ENCODE measurements at places on chromosomes 7 and 10.

GRCh38 chr7:151679071-151679708 lies 159.5 kb upstream of the RHEB start:
- DNase-seq: peak; percentile 8

- no peak for DNase-seq
Observed at GRCh38 chr10:14322526-14323188, 8.1 kb downstream of the FRMD4A start.

DNA sequence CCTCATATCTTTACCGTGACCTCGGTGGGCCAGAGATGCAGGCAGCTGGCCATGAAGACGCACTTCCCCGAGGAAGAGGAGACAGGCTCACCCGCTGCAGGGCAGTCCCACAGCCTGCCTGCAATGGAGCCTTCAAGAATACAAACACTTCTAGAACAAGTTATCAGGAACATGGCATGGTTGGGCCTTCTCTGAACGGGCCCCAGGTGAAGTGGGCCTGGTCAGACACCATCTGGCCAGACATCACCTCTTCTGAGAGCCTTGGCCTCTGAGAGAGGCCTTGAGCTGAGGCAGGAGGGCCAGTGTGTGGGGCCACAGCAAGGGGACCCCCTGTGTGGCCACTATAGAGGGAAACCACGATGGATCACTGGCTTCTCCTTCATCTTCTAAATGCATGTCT lies 112.4 kb upstream of the GDF10 start:
- DNase-seq: no peak

- DNase-seq: no peak
Observed at GRCh38 chr7:4621396-4621795, 60.7 kb upstream of the FOXK1 start.

GRCh38 chr7:19066170-19066569 lies 51.3 kb downstream of the TWIST1 start:
- no peak for DNase-seq

DNA sequence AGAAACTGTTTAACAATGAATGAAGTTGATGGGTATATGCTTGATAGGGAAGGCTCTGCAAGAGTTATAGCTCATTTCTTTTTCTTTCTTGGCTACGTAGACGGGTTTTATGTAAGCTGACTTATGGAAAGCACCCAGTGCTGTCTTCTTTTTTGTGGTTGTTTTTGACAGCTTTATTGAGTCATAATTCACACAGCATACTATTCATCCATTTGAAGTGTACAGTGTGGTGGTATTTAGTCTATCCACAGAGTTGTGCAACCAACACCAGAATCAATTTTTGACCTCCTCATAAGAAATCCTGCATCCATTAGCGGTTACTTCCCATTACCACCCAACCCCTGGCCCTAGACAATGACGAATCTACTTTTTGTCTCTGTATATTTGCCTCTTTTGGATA lies 240.6 kb upstream of the KIAA1217 start:
- no peak for DNase-seq

- no peak for DNase-seq
Observed at GRCh38 chr7:40883826-40884225, 749.0 kb downstream of the SUGCT start.

GRCh38 chr10:18164093-18164492 lies 23.9 kb downstream of the CACNB2 start:
- no peak for DNase-seq

DNA sequence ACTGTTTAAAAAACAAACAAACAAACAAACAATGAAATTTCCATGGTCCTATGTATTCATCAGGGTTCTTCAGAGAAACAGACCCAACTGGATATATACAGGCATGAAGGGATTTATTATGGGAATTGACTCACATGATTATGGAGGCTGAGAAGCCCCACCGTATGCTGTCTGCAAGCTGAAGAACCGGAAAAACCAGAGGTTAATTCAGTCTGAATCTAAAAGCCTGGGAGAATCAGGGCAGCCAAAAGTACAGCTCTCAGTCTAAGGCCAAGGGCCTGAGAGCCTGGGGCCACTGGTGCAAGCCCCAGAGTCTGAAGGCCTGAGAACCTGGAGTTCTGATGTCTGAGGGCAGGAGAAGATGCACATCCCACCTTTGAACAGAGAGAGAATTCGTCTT lies 163.5 kb downstream of the MDFIC start:
- no peak for DNase-seq

DNA sequence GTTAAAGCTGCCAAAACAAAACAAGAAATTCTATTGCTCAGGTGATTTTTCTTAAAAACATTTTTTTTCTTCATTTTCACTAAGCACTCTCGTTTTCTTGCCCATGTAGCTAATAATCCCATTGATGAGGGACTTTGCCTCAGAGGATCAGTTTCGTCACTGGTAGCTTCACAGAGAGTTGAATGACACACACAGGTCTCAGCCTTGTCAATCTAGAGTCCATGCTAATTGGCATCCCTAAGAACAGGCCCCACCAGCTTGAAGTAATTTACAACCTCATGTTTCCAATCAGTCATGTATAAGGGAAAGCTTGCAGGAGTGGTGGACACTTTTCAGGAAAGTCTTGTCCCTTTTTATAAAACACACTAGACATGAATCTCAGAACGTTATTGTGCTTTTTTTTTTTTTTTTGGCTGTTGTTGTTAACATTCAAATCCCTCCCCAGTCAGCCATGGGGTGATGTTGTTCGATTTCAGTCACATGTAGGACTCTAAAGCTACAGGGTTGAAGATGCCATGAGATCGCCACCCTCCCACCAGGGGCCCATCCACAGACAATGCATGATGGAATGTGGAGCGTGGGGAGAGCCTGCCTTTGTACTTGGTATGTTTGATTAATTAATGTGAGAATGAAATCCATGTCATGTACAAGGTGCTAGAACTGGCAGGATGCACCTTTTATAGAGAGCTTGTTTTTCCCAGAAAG lies 232.4 kb upstream of the FZD8 start:
- DNase-seq: no peak

DNA sequence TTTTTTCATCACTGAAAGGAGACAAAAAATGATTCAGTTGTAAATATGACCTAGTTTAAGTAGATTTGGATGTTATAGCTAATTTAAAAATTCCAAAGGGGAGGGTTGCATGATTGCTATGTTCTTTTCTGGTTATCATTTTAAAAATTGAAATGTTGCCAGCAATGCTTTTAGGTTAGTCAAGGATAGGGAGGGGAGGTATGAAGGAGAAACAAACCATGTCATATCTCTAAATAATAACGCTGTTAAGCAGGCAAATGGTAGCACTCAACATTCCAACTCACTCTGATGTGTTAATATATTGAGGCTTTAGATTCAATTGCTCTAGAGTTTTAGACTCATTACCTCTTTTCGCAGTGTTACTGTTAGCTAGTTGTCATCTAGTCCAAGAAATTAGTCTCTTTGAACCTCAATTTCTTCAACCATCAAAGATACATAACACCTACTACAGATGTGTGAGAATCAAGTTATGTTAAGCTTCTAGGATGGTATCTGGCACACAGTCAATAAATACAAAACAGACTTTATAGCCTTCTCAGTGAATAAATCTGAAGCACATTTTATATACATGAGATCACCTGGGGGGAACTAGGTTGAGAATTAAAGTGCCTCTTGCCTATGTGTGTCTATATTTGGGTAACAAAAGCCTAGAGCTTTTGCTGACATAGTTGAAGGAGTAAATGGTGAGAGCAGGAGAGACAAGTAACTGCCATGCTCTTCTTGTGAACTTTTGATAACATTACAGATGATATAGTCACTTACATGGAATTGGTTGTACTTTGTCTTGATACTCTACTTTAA lies 124.9 kb downstream of the CSTF2T start:
- no peak for DNase-seq

- DNase-seq: no peak
Observed at GRCh38 chr10:30581779-30582380, 47.7 kb downstream of the LYZL2 start.

- DNase-seq: no peak
Observed at GRCh38 chr7:69732203-69732602, 133.9 kb downstream of the AUTS2 start.

DNA sequence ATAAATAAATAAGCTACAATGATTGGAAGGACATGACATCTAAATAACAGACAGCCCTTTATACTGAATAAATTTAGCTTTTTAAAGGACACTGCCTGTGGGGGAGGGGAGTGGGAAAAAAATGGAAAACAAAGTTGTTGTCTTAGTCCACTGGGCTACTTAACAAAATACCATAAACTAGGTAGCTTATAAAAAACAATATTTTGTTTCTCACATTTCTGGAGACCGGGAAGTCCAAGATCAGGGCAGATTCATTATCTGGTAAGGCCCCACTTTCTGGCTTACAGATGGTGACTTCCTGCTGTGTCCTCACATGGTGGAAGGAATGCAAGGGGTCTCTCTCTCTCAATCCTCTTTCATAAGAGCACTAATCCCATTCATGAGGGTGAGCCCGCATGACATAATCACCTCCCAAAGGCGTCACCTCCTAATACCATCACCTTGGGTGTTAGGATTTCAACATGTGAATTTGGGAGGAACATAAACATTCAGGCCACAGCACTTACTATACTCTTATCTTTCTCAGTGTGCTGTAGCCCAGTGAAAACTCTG lies 43.0 kb downstream of the DNAJC12 start:
- DNase-seq: no peak

GRCh38 chr10:96470116-96470743 lies 43.5 kb downstream of the TLL2 start:
- peak; percentile 25 for DNase-seq

DNA sequence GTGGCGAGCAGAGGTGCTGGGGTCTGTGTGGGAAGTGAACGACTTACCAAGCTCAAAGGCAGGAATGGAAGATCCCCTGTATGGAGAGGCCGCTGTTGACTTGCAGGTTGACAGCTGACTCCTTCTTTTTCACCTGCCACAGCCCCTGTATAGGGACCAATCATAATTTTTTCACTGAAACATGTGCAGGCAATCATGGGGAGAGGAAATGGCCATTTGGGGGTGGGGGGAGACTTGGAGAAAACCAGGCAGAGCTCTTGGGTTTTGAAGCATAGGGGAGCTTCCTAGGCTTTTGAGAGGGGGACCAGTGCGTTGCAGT lies 101.4 kb downstream of the WDR37 start:
- no peak for DNase-seq
